ENCODE measurements at places on chromosomes 3 and 15.

DNA sequence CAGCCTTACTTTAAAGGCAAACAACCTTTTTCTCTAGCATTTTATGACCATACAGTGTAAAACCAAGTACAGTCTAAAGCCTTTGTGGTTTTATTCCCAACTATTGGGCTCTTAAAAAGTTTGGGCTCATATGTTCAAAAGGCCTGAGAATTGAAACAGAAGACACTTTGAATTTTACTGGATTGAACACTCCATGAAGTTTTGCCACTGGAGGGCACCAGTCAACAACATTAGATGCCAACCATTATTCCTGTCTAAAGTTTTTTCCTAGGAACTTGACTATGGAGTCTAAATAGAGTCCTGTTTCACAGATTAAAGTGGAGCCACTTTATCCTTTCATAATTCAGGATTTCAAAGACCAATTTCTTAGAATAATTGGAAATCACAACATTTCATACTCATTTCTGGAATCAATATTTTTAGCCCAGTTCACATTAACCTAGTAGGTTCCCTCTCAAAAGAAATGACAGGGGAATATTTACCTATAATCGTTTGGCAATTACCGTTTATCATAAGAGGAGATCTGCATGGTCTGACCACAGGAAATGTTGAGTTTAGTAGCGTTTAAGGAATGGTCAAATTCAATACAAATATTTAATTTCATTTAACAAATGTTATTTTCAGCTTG lies 244.1 kb upstream of the PDZRN3 start:
- DNase-seq: peak; percentile 41

GRCh38 chr15:90557186-90558084 lies 27.7 kb downstream of the CRTC3 start:
- no peak for DNase-seq

- no peak for DNase-seq
Measured at GRCh38 chr15:69553686-69554085, 101.1 kb downstream of the RPLP1 start.

- no peak for DNase-seq
Measured at GRCh38 chr3:104879919-104880318, 486.8 kb upstream of the ALCAM start.

DNA sequence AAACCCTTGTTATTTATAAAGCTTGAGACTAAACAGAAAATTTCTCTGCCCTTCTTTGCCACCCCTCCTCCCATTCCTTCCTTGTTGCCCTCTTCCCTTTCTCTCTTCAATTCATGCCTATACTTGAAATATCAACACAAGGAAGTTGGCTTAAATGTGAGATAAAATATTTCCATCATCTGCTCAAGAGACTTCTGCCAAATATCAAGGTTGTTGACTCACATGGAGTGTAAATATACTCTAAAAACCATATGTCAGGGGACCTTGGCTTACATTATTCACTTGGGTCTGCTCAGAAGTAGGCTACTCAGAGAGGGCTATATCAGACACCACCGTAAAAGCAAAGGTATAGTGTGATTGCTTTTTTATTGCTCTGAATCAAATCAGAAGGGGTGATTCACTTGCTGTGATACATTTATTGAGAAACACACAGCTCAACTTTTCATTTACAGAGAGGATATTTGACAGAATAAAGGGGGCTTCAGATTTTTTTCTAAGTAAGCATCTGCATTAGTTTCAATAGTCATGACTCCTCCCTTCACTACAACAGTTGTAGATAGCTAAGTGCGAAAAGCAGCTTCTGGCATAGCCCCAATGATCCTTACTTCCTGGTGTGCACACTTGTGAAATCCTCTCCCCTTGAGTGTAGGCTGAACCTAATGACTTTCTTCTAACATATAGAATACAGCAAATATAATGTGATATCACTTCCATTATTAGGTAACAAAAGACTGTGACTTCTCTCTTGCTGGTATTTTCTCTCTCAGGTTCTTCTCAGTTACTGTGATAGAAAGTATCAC lies 386.2 kb downstream of the EFHB start:
- DNase-seq: no peak

- DNase-seq: no peak
Measured at GRCh38 chr3:12979151-12979946, 93.9 kb downstream of the IQSEC1 start.

All from D341Med (cell line).